ENCODE measurements at places on chromosomes 4 and X.

DNA sequence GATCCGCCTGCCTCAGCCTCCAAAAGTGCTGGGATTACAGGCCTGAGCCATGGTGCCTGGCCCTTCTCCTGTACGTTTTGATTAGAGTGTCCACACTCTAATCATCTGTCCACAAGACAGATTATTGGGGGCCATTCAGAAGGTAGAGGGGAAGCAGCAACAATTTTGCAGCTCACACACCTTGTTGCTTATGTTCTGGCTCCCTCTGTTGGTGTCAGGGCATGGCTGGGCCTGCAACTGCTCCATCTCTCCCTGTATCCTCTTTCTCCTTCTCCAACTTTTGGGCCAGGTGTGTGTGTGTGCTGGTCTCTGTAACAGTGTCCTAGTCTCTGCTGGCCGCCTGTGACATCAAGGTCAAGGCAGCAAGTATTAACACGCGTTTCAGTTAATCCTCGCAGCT lies 125.5 kb upstream of the MBNL3 start:
- DNase-seq: no peak

GRCh38 chr4:15010038-15010585 lies 7.8 kb downstream of the CPEB2 start:
- DNase-seq: no peak

DNA sequence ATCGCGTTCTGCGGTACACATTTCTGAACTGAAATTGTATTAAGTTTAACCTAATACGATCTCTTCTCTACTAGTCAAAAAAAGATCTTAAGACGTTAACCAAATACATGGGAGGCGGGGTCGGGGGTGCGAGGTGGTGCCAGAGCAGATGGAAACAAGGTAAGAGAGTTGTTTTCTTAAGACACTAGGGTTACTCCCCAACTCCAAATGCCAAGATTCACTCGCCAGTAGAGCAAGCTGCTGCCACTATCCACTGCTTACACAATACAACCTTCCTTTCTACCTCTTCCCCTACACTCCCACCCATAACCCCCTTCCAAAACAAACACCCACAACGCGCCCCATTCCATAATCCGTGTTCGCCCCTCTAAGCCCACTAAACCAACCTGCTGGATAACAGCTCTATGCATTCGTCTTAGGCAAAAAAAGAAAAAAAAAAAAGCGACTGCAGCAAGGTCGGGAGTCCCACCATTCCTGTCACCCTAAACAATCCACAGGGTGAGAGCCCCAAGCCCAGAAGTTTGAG lies 1.3 kb downstream of the LCORL start:
- no peak for DNase-seq

GRCh38 chrX:3293251-3293650 lies 53.2 kb downstream of the MXRA5 start:
- no peak for DNase-seq

DNA sequence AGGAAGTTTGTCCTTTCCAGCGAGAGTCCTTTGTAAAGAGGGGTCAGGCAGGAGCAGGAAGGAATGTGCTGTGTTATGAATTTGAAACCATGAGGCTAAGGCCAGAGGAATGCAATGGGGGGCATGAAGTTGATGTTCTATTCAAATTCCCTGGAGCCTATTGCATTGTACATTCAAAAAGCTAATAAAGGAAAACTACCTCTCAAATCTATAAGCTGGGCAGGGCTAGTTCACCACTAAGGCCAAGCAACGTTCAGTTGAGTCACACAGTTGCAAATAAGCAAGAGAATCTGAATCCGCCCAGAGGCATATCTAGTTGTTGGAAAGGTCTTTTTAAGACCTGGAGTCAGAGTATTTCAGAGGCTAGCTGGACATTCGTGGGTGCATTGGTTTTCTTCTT lies 148.3 kb downstream of the DCTD start:
- no peak for DNase-seq

- no peak for DNase-seq
Measured at GRCh38 chr4:55866290-55866907, 13.0 kb downstream of the EXOC1 start.

DNA sequence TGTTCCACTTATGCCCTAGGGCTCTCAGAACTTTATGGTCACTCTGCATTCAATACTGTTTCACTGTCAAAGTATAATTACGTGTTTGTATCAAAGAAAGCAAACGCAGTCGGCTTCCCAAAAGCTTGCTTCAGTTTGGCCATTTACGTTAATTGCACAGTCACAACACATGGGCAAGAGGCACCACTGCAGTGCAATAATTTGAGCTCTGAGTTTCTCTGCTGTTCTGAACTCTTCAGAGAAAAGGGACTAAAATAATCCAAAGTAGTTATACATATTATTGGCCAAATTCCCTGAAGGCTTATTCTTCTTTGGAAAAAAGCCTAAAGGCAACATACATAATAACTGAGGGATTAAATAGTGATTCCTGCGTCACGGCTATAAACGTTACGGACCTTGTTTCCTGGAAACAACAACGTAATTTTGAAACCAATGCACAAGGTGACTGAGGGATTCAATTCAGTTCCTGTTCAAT lies 51.3 kb downstream of the RNF150 start:
- no peak for DNase-seq

Data from stimulated activated CD8-positive, alpha-beta memory T cell treated with anti-CD3 and anti-CD28 coated beads, Interleukin-2, amount 100 ng/mL, for 48 hours (primary cell).